ENCODE measurements at places on chromosomes 2 and 18. TPM values are rescaled to one million over a fixed set of nuclear protein-coding genes. Genes with fewer than 3 reads are reported as not detected.

WNT10A gene
- total RNA-seq = 3.4 TPM

RIT2 gene
- not detected for total RNA-seq

UXS1 gene
- 18.2 TPM for total RNA-seq

LBX2 gene
- 0.32 TPM for total RNA-seq

STPG4 gene
- total RNA-seq = 0.16 TPM
